ENCODE measurements at places on chromosomes 7 and 10.

DNA sequence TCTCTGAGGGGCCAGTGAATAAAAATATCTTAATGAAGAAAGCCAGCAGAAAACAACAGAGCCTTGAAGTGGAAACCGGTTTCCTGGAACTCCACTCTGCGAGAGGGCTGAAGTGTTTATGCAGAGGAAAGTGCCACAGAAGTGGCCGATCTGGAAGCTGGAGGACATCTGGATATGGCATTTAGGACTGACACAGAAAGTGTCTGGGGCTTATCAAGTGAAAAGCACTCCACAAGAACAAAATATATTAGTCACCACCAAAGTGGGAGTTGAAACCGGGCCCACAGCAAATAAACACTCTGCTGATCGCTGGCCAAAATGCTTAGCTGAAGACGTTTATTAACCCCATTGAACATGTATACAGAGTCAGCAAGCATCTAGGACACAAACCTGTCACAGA, 7.8 kb downstream of the NOD1 start:
- DNase-seq = no peak

GRCh38 chr7:14236834-14237233, 247.4 kb upstream of the ETV1 start:
- DNase-seq = no peak

DNA sequence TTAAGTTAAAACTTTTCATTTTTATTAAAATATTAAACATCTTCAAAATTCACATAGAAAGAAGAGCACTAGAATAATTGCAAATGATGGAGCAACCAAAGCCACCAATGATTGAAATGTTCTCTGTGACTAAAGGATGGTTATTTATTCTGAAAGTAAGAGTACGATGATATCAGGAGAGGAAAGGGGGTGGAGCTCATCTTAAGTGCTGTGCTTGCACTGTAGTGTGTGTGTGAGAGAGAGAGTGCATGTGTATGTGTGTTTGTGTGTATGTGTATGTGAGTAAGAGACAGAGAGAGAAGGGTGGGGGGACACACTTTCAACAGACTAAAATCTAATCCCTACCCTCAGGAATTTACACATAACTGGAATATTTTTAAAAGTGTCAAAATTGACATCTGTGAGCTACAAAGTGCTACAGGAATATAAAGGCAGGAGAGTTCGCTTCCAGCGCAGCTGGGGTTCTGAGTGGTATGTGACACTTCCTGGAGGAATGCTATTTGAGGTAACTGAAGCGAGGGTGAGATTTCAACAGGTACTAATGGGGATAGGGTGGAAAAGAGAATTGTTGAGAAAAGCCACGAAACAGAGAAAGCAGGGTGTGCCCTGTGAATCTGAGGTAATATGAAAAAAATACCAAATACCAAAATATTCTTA, 57.2 kb upstream of the SMNDC1 start:
- no peak for DNase-seq

DNA sequence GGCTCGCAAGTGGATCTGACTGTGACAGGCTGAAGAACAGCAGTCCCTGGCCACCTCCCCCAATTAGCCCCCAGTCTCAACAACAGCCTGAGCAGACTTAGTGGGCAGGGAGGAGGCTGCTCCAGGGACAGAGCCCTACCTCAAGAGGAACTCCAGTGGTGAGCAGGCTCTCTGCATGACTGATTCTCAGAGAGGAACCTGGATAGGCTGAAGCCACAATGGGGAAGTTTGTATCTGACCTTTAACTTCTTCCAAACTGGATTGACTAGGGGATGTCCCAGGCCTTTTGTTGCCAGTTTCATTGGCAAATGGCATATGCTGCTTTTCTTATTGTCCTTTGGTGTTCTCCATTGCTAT, 93.0 kb downstream of the ARHGAP22 start:
- DNase-seq = peak; percentile 10

GRCh38 chr10:78975926-78976325, 92.8 kb upstream of the ZMIZ1 start:
- no peak for DNase-seq

DNA sequence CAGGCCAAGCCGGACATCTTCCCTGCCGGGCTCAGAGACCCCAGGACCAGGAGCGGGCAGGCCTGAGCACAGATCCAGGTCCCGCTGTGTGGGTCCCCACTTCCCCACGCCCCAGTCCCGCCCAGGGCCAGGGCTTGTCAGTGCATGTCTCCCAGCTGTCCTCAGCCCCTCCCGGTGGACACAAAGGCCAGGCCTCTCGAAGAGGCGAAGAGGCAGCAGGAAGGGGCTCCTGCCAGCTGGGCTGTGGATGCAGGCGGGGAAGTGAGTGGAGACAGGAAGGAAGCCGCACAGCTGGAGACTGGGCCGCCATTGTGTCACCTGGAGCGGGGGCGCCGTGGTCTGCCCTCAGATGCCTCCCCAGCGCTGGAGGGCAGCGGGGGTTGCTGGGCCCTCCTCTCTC, 4.8 kb downstream of the GRIFIN start:
- DNase-seq = no peak

GRCh38 chr10:105742184-105742583, 1101.1 kb downstream of the SORCS3 start:
- no peak for DNase-seq

- no peak for DNase-seq
Measured at GRCh38 chr7:130273933-130274255, 7.2 kb downstream of the CPA2 start.

GRCh38 chr10:44966816-44967509, 7.4 kb downstream of the RASSF4 start:
- DNase-seq = no peak

- no peak for DNase-seq
Measured at GRCh38 chr7:114488696-114489095, 74.1 kb downstream of the FOXP2 start.

DNA sequence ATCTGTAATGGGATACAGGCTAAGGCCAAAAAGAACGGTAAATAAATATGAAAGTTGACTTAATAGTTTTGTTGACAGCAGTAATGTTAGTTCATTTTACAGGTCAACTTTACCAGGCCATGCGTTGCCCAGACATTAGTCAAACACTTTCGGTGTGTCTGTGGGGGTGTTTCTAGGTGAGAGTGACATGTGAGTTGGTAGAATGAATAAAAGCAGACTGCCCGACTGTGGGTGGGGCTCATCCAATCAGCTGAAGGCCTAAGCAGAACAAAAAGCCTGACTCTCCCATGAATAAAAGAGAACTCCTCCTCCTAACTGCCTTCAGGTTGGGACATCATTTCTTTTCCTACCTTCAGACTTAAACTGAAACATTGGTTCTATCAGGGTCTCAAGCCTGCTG, 132.3 kb downstream of the MTPAP start:
- no peak for DNase-seq

- no peak for DNase-seq
Measured at GRCh38 chr7:30027740-30028215, 434 bp upstream of the PLEKHA8 start.

- no peak for DNase-seq
Measured at GRCh38 chr7:80411621-80412020, 100.2 kb downstream of the GNAT3 start.

- no peak for DNase-seq
Measured at GRCh38 chr7:39924122-39924521, 25.9 kb upstream of the CDK13 start.

DNA sequence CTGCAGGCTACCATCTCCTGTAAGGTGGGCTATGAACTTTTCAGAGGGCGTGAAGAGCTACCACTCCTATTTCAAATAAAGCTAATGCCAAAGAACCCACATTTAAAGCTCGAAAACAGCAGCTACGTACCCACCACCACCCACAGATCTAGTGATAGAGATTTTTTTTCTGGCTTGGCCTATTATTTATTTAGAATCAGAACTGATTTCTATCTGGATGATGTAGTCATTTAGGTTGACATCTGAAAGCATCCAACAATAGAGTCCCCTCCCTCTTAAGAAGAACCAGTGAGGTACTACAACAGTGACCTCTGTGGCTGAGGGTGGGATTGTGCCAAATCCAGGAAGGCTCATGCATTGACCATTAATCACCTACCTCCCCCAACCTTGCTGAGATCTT, 113.8 kb upstream of the ADO start:
- DNase-seq = no peak

GRCh38 chr10:61612450-61612849, 50.3 kb upstream of the CABCOCO1 start:
- DNase-seq = no peak

Data from epithelial cell of proximal tubule (primary cell).